ENCODE measurements at places on chromosomes 2 and 18.

DNA sequence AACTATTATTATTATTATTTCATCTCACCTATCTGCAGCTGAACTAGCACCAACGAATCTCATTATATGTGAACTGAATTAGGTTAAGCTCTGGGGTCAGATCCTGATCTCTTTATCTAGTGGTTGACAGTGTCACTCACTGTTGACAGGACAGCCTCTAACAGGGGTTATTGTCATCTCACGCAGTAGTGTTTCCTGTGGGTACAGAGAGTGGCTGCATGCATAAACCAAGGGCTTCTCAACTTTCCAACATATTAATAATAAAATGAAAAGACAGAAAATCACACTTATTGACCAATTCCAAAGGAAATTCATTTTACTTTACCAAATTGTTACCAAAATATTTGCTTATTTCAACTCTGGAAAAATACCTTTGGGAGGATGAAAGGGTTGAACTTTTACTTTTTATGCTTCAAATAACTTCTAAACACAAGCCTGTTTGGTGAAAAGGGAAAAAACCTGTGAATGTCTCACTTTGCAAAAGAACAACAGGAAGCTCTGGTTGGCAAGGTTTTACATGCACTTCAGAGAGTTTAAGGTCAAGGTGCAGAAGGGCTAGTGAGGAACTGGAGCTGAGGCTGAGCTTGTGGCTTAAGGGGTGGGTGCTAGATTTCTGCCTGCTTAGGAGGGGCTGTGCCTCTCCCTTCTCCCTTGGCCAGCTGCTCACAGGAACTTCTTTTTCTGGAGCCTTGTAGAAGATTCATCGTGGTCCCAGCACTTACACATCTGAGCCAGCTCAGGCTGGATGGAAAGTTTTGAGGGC, 72.6 kb downstream of the CTAGE1 start:
- DNase-seq, result no peak

DNA sequence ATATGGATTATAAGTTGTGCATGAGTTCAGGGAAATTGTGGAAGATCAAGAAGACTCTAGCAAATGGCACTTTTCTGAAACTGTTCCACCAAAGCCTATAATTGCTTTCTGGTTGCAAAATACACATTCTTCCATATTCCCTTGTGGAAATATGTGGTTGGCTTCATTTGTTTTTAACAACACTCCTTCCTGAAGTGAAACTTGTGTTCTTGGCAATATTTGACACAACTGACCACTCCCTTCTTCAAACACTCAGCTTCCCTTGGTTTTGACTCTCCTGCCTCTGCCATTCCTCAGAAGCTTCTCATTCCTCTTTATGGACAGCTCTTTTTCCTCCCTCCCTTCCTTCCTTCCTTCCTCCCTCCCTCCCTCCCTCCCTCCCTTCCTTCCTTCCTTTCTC, 192.3 kb downstream of the PMAIP1 start:
- DNase-seq, result no peak

GRCh38 chr2:54967269-54967668, 83.0 kb downstream of the RTN4 start:
- no peak for DNase-seq

DNA sequence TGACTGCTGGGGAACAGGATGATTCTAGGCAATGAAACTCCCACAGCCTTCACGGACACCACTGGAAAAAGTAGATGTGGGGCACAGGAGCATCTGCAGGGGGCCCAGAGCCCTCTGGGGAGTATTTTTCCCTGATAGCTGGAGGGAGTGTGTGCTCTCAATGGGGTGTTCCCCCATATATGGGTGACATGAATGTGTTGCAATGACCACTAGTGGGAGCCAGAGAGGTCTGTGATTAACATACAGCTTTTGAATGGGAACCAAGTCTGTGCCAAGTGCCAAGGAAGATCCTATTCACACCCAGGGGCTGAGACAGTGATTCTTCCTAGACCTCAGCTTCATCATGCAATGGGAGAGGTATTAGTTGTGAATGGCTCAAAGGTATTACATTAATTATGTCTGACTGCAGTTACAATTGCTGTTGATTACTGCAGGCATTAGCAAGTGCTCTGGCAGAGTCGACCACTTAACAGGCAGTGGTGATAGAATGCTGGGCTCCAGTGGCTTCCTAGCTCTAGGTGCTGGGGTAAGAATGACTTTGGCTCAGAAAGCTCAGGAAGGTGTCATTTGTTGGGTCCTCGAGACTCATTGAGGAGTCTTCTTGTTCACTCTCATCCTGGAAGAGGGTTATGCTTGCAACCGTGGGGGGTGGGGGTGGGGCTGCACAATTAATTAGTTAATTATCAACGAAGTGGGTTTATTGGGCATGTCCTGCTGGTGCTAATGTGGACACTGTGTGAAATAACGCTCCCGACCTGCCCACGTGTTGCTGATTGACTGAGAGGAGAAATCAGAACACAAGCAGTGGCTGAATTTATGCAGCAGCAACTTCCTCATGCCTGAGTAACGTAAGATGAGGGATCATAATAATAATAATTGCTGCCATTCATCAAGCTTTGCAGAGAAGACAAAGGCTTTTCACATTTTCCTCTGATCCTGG, 194.1 kb downstream of the CLIP4 start:
- no peak for DNase-seq

- DNase-seq, result no peak
Observed at GRCh38 chr2:879540-879939, 71.1 kb upstream of the SNTG2 start.

GRCh38 chr18:50000227-50000626, 186.9 kb upstream of the ACAA2 start:
- DNase-seq, result no peak

DNA sequence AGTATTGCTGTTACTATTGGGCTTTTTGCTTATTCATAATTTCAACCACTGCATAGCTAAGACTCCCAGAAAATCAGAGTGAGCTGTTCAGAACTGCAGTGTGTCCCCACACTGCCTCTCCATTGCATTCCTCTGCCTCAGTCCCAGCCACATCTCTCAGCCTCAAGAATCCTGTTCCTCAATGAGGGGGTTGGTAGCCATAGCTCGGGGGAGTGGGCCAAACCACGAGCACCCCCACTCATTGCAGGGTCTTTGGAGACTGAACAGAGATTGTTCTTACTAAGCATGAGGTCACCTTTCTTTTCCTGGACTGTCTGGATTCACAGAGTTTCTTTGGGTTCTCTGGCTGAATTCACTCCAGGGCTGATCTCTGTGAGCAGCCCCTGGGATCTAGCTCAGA, 161.1 kb downstream of the GFPT1 start:
- DNase-seq, result no peak

DNA sequence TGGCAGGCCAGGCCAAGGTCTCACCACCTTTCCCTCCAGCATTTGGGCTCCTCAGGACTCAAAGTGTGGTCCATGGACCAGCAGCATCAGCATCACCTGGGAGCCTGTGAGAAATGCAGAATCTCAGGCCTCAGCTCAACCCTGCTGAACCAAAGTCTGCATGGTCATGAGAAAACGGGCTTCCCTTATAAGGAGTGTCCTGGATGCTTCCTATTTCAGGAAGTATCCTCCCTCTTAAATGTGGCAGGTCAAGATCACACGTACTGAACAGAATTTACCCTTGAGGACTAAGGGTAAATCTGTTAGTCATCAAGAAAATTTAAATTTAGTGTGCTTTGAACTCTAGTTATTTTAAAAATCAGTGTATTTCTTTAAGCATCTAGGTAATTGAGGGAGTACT, 11.8 kb downstream of the CD8A start:
- DNase-seq, result no peak

DNA sequence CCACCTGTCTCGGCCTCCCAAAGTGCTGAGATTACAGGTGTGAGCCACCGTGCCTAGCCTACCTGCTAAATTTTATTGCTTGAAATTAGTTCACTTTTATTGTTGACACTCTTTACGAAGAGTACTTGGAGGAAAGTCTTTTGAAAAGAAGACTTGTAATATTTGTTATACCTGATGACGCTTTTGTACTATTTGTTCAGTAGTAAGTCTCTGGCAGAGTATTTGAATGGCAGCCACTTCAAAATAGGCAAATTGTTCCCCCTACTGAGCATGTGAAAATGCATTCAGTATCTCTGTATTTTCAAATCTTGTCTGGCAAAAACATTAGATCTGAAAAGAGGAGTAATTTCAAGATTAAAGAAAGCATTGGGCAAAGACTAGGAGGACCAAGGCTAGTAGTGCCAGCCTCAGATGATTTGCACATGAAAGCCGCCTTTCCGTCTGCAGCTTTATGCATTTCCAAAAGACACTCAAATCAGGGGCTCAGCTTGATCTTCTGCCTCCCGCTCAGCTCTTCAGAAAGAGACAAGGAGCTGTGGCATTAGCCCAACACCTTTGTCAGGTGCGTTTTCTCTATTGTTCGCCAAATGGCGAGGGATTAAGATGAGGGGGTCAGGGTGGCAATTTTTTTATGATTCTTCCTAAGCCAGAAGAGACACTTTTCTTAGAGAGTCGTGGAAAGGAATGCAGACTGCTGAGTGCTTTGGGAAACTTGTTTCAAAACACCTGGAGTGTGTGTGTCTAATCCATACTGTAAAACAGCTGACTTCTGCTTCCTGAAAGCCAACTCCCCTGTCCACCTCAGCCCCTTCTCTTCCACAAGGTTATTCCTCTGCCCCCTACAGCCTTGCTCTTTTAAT, 18.8 kb upstream of the FOXI3 start:
- no peak for DNase-seq

GRCh38 chr2:231029563-231029962, 7.8 kb upstream of the C2orf72 start:
- DNase-seq, result no peak

GRCh38 chr2:232439758-232440135, 16.2 kb upstream of the ALPI start:
- no peak for DNase-seq

DNA sequence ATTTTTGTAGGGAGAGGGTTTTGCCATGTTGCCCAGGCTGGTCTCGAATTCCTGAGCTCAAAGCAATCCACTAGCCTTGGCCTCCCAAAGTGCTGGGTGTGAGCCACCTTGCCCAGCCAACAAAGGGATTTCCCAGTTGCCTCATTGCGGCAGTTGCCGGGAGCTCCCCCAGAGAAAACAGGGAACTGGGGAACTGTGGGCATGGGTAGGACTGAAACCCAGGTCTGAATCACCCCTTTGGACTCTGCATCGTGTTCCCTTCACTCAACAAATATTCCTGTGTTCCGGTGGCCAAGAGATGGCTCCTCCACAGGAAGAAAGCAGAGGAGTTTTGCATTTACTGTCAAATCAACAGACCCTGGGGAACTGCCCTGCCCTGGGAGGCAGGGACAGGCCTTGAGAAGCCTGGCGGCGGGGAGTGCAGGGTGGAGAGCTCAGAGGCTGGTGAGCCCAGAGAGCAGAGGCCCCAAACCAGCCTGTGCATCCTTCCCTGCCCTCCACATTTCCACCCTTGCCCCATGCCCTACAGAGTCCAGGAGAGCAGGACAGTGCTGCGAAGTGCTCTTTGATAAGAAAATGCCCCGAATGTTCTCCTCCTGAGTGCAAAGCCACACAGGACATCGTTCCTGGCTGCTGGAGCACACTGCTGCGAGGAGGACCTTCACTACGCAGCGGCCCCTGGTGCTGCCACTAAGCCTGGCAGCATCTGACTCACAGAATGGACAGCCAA, 24.9 kb downstream of the MYO7B start:
- DNase-seq, result no peak

DNA sequence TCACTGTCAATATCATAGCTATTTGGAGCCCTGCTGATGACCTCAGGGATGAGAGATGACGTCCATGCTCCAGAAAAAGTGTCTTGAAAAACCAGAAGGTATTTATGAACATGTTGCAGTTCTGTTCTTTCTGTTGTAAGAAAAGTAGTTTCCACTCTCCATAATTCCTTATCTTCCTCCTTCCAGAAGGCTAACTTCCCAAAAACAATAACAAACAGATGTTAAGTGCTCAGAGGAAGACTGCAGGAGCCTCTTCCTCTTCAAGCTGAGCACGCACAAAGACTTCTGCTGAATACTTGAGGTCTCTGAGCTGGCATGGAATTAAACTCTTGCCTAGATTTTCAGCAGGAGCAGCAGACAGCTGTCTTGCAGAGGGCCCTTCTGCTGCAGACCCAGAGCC, 434.5 kb upstream of the KLHL29 start:
- DNase-seq, result no peak

DNA sequence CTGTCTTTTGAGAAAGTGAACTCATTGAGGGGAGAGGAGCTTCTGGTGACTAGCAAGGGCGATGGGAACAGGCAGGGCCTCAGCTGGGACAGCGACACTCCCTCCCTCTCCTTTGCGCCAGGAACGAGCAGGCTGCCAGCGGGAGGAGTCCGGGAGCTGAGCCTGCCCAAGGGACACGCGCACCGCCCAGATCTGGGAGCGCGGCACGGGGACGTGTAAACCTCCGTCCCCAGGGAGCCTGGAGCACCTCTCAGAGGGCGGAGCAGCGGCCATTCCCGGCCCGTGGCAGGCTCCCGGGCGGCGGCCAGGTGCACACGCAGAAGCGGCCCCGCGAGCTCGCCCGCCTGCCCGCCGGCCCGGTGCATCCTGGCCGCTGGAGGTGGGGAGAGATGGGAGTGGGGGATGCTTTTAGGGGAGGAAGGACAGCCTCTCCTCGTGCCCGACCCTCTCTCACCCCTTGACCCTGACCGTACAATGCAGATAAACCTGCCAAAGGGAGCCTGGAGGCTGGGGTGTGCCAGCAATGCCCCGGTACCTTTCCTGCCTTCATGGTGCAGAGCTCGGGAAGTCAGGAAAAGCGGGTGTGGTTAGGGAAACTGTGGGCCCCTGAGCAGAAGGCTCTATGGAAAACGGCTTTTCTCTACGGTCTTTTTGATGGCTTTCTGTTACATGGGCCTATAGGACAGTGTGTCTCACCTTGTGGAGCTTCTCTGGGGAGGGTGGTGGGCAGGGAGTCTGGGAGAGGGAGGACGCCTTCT, 2.2 kb downstream of the AQP4 start:
- no peak for DNase-seq

- DNase-seq, result no peak
Observed at GRCh38 chr2:83071914-83072313, 1387.2 kb downstream of the SUCLG1 start.

- DNase-seq, result no peak
Observed at GRCh38 chr2:35294636-35295263, 1060.8 kb upstream of the CRIM1 start.

DNA sequence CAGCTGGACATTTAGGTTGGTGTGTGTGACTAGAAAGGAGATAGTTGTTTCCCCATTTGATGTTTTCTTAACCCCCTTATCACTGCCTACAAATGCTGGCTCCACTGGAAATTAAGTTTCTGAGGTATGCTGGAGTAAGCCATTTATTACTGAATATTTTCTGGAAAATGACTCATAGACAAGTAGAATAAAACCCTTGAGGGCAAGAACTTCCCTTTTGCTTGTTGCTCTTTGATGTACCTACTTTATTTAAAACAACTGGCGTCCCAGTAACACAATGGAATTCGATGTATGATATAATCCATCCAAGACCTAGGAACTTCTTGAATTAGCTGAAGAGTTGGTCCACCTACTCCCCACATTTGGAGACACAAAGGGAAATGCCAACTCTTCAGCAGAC, 33.3 kb upstream of the SESTD1 start:
- DNase-seq, result no peak

Measured in stimulated activated CD8-positive, alpha-beta memory T cell treated with anti-CD3 and anti-CD28 coated beads, Interleukin-15, amount 100 ng/mL, for 24 hours (primary cell).